CD14-positive monocyte (primary cell): ENCODE measurements at places on chromosomes 16 and 17.

- DNase-seq, result peak; percentile 47
Observed at GRCh38 chr17:81401723-81402529, 6.7 kb downstream of the BAHCC1 start.

- no peak for DNase-seq
Observed at GRCh38 chr17:72253597-72253996, 132.8 kb downstream of the SOX9 start.

GRCh38 chr17:45150911-45151809, 2.9 kb downstream of the HEXIM1 start:
- DNase-seq, result peak; percentile 60

DNA sequence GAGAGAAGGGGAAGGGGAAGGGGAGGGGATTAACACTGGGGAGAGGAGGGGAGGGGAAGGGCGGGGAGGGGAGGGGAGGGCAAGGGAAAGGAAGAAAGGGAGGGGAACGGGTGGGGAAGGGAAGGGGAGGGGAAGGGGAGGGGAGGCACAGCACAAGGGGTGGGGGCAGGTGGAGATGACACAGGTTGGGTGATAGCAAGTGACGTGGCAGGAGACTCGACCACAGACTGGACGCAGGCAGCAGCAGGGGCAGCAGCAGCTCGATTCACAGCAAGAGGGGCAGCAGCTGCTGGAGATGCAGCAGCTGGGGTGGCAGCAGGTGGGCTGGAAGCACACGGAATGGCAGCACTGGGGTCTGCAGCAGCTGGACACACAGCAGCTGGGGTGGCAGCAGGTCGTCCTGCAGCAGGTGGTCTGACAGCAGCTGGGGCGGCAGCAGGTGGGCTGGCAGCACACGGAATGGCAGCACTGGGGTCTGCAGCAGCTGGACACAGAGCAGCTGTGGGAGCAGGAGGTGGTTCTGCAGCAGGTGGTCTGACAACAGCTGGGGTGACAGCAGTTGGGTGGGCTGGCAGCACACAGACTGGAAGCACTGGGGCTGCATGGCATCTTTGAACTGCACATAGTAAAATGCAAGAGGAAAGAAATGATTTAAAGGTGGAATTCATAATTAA, at the start of gene KRTAP4-16:
TSS of gene KRTAP4-16 (minus strand) at position 624 of the 674 bp plus-strand sequence. CDS start at position 624, 0 bp downstream.
- DNase-seq, result no peak

DNA sequence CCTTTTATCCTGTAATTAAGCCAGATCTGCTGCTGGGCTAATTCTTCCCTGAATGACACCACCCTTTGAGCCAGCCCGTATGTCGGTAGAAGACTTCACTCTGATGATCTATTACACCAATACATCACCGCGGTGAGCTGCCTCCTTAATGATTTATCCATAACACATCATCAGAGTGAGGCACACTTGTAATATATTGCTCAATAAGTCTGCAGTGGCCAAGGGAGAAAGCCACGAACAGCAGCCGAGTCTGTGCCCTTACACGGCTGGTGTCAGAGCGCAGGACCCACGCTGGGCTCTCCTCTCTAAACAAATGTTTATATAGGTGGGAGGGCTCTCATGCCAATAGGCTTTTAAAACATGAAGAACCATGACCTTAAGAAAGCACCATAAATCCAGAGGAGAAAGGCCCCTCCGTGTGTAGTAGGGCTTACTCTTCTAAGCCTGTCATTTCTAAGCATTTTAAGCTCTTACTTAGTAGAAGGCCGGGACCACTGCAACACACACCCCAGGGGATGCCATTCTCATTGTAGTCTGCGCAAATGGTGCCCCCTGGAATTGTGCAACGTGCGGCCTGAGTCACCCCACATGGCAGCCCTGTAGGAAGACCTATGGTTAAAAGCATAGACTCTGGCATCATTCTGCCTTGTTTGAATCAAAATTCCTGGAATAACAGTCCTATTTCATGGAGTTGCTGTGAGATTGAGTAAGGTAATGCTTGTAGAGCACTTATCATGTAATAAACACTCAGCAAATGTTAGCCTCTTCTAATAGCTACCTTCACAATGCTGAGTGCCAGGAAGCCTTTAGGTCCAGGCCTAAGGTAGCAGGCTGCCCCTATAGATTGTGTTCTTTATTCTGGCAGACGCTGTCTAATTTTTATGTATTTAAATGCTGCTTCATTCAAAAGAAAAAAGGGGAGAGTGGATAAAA, 26.1 kb downstream of the MRPS23 start:
- DNase-seq, result no peak

- no peak for DNase-seq
Observed at GRCh38 chr16:28607116-28607623, 2.7 kb downstream of the SULT1A1 start.

- DNase-seq, result no peak
Observed at GRCh38 chr16:70678898-70679670, 6.8 kb downstream of the MTSS2 start.

DNA sequence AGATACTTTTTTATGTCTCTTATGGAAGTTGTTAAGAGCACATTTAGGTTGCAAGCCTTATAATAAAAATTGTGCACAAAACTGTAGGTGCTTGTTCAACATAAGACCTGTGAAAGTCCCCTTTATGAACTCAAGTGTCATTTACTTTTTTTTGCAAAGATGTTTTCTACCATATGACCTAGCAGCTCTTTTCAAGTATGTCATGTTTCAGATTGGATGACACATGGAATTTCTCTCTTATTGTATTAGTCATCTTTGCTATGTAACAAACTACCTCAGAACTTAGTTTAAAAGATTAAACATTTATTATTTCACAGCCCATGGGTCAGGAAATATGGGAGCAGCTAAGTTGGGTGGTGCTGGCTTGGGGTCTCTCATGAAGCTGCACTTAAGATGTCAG, 57.9 kb downstream of the PHKB start:
- DNase-seq, result no peak

DNA sequence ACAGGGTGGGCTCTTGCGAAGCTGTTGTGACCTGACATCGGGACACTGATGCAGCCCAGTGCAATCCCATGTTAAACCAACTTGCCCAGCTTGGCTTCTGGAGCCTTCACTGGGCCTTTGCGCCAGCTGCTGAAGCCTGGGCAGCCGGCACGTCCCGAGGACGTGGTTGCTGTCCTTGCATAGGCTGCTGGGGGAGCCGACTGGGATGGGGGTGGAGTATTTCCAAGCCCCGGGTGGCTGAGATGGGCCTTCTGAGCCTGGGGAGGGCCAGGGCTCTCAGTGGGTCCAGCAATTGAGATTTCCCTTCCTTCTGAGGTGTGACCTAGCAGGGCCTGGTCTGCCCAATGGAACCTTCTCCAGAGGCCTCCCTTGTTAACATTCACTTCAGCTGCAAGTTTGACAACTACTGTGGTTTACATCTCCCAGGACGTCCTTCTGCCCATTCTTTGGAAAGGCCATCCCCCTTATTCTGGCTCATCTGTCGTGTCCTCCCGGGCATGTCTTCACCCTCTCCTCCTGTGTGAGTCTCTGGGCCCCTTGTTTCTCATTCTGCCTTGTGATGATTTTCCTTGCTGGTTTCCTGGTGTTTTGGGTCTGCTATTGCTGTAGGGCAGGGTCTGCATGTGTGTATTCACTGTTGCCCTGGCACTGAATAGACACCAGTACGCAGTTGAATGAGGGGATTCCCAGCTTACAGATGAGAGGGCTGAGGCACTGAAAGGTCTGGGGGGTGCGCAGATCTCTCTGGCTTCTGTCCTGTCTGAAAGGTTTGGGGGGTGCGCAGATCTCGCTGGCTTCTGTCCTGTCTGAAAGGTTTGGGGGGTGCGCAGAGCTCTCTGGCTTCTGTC, 34.4 kb downstream of the HAPSTR1 start:
- no peak for DNase-seq

DNA sequence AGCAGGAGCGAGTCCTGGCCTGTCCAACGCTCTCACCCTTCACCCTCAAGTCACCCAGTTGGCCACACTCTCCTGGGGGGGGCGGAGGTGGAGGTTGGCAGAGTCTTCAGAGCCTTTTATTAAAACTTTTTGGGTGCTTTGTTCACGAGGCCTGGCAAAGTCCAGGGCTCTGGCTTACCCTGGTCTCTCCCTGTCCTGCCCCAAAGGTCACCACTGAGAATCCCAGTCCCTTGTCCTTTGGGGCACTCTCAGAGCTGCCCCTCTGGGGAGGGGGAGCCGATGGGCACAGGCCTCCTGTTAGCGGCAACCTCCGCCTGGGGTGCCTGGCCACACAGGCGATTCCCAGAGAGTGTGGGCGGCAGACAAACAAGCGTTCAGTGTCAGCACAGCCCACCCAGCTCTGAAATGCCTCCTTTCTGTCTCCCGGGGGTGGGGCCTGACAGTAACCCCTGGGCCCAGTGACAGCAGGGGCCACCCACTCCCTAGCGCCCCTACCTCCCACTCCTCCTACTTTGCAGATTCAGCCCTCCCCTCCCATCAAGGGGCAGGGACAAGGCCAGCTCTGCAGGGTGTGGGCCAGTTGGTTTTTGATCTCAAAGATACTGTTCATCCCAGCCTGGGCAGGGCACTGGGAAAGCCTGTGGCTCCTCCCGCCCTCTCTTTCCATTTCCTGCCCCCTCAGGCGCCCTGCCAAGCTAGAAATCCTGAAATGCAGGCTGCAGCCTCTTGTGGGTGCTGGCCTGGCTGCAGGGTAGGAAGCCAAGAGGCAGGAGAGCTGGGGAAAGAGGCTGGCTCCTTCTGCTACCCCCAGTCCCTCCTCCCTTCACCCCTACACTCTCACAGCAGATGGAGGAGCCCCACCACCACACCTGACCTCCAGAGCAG, 36.6 kb upstream of the EMP2 start:
- DNase-seq, result no peak

DNA sequence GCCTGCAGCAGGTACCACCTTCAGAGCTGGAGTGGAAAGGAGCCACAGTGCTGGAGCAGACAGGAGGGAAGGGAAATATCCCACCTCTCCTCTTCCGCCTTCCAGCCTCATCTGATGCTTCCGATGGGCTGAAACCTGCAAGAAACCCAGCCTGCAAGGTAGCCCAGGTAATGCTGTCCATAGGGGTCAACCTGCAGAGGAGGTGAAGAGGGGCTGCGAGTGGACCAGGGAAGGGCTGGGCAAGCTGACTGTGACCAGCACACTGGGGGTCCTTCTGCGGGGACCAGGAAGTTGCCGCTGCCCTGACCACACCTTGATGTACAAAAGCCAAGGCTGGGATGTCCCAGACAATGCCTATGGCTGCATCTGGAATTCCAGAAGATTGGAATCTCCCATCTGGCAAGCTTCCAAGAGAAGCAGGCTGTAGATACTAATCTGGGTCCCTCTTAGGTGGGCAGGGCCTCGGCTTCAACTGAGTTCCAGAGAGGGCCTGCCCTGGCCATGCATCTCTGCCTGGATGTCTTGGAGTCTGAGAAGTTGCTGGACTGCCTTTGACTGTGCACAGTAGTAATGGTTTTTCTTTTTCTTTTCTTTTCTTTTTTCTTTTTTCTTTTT, 5.8 kb downstream of the FOXL1 start:
- no peak for DNase-seq

- DNase-seq, result no peak
Observed at GRCh38 chr16:69397821-69398521, 12.2 kb upstream of the TERF2 start.

GRCh38 chr16:4271176-4272113, 1.4 kb downstream of the TFAP4 start:
- DNase-seq, result peak; percentile 77

DNA sequence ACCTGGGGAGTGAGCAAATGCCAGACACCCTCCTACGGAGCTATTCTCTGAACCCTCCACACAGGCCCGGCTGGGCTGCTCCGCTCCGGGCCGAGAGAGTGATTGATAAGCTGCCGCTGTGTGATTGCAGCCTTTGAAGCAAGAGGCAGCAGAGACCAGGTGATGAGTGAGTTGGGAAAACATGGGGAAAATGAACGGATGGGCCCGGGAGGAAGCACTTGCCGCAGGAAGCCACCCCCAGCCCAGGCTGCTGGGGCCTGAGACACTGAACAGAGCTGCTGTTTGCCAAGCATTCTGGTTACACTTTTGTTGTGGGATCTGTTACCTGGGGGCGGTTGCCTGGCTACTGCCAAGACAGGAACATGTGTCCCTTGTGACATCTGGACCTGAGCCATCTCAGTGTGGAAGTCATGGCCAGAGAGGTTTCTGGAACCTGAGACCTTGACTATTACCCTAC, 46.4 kb upstream of the KLHDC4 start:
- DNase-seq, result peak; percentile 5

- DNase-seq, result no peak
Observed at GRCh38 chr16:71255721-71256120, 25.2 kb upstream of the HYDIN start.

DNA sequence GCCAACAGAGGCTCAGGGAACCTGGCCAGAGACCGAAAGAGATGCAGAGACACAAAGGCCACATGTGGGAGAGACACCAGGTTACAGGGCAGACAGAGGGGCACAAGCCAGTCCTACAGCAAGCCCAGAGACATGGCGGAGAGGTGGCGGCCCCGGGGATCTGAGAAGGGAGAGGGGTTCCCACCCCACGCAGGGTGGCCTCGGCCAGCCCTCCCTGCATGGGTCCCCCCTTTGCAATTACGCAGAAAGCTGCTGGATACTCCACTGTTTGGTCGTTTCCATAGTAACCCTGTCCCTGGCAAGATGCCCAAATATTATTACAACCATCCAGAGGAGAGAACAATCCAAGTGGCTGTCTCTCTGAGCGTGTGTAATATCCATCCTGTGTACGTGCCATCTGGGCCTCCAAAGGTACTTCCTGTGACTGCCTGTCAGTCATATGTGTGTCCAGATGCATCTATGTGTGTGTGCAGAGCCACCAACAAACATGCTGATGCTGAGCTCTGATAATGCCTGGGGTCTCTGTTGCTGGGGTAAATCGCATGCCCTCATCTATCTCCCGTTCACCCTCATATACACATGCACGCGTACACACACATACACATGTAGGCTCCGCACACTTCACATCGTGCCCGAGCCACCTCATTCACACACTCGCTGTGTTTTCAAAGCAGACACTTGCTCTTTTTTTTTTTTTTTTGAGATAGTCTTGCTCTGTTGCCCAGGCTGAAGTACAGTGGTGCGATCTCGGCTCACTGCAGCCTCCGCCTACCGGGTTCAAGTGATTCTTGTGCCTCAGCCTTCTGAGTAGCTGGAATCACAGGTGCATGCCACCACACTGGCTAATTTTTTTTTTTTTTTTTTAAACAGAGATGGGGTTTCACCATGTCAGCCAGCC, 5.5 kb downstream of the PCGF2 start:
- no peak for DNase-seq

GRCh38 chr17:60311936-60312335, 80.0 kb downstream of the USP32 start:
- DNase-seq, result no peak

- DNase-seq, result no peak
Observed at GRCh38 chr16:86922311-86922710, 344.0 kb downstream of the FOXL1 start.
